RPMI8226 (cell line): ENCODE measurements at places on chromosomes 16 and 17.

GRCh38 chr17:16122697-16123434 is 92.5 kb downstream of the NCOR1 start:
- no peak for DNase-seq

- DNase-seq, result no peak
Measured at GRCh38 chr17:78314683-78315354, 45.1 kb downstream of the SOCS3 start.

- DNase-seq, result peak; percentile 14
Measured at GRCh38 chr17:45096141-45096540, 35.0 kb downstream of the NMT1 start.

DNA sequence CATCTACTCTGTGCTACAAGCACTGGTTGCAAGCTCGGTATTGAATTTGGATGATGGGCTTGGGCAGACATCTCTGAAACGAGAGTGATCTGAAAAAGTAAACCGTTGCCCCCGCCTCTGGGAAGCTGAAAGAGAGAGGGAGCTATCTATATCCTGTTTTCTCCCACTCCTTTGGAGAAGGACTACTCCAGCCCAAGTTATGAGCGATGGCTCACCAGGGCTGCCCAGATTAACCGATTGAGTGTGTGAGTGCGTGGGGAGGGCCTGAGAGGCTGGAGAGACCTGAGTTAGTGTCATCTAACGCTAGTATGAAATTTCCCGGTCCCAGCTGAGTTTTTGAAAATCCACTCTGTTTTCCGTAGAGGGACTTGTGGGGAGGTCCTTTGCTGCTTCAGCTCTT is 11.5 kb downstream of the MGAT5B start:
- DNase-seq, result no peak

- DNase-seq, result no peak
Measured at GRCh38 chr17:8056232-8056975, 17.5 kb downstream of the ALOX15B start.

- no peak for DNase-seq
Measured at GRCh38 chr16:85673529-85674417, 15.0 kb downstream of the GINS2 start.

- DNase-seq, result no peak
Measured at GRCh38 chr17:2856727-2857126, 60.5 kb downstream of the RAP1GAP2 start.

DNA sequence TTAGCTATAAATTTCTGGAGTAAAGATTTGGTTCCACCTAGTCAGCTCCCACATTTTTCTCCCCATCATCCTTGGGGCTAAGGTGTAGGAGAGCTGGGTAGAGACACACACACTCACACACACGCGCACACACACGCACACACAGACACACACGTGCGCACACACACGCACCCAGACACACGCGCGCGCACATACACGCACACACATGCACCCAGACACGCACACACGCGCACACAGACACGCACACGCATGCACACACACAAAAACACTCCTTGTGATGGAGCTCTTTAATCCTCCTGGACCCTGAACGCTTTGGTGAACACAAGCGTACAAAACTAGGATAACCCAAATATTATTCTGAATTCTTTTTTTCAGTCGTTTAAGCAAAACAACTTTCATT is 253.6 kb downstream of the C16orf95 start:
- DNase-seq, result no peak

DNA sequence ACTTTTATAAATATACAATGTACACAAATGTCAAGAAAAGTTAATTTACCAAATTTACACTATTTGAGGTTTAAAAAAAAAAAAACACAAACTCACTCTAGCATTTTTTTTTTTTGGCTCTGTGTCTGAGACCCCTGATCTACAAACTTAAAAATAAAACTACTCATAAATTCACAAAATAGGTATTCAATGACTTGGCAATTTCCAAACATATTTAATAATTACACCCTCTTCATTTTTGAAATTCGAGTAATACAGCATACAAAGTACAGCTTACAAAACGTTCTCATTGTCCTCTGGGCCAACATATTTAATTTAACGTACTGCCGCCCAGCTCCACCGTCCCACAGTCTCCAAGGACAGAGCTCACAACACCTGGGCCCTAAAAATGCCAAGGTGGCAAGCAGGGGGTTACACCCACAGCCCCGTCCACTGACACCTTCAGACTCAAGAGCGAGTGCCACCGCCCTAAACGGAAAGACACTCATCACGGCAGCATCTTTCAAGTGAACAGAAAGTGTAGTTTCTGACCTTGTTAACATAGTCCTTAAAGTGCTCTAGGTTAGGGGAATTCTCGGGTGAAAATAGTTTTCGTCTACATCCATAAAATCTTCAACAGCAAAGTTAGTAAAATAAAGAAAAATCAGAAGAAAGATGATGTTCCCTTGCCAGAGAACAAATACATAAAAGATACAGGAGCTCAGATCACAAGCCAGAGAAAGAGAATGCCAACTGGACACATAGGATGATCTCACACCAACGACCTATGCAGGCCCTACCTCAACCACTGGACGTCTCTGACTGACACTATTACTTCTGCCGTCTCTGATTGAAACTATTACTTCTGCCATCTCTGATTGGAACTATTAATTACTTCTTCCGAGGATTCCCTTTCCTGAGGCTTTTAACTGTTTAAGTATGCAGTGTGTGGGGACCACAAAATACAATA is 4.2 kb downstream of the ADCY9 start:
- DNase-seq, result no peak

GRCh38 chr16:85530370-85530739 is 82.8 kb upstream of the GSE1 start:
- DNase-seq, result no peak

GRCh38 chr17:73595479-73595878 is 48.8 kb downstream of the SDK2 start:
- peak; percentile 11 for DNase-seq

- DNase-seq, result no peak
Measured at GRCh38 chr17:51045621-51046020, 75.0 kb downstream of the SPAG9 start.

DNA sequence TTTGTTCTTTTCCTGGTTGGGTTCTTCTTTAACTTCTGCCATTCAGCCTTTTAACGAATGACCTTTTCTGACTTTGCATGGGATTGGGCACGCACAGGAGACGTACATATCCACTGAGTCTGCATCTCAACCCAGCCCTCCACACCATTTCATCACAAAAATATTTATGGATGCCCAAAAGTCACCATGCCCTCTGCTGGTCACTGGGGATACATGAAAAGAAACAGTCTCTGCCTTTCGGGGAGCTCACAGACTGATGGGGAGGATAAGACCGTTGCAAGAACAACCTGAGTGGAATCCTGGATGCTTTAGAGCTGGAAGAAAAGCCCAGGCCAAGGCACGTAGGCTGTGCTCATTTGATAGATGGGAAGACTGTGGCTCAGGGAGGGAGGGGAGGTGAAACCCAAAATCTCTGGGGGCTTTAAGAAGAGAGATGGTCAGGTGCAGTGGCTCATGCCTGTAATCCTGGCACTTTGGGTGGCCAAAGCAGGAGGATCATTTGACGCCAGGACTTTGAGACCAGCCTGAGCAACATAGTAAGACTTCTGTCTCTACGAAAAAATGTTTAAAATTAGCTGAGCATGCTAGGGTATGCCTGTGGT is 7.9 kb upstream of the MT2A start:
- peak; percentile 80 for DNase-seq

GRCh38 chr17:76528156-76528527 is 9.4 kb downstream of the CYGB start:
- no peak for DNase-seq

DNA sequence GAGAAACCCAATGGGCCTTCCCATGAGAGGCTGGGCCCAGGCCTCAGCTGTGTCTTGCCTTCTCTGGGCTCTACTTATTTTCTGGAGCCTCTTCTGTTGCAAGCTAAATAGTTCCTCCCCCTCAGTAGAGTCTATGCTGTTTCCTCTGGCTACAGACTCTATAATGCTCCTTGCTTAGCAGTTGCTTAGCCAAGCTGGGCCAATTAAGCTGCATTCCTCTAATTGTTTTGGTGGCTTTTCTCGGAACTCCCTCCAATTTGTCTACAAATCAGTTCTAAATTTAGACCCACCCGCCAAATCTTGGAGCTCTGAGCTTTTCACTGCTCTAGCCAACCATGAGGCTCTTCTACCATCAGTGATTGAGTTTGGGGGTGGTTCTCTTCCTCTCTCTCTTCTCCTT is 302.7 kb upstream of the ASIC2 start:
- DNase-seq, result no peak

GRCh38 chr17:2125013-2125535 is 70.2 kb downstream of the HIC1 start:
- DNase-seq, result no peak

GRCh38 chr17:37392024-37392590 is 14.5 kb downstream of the ACACA start:
- no peak for DNase-seq

GRCh38 chr16:87880117-87880696 is 10.9 kb upstream of the SLC7A5 start:
- no peak for DNase-seq

- DNase-seq, result no peak
Measured at GRCh38 chr16:22216191-22216831, 10.2 kb downstream of the EEF2K start.

GRCh38 chr17:42531455-42532354 is 4.3 kb upstream of the NAGLU start:
- peak; percentile 77 for DNase-seq

DNA sequence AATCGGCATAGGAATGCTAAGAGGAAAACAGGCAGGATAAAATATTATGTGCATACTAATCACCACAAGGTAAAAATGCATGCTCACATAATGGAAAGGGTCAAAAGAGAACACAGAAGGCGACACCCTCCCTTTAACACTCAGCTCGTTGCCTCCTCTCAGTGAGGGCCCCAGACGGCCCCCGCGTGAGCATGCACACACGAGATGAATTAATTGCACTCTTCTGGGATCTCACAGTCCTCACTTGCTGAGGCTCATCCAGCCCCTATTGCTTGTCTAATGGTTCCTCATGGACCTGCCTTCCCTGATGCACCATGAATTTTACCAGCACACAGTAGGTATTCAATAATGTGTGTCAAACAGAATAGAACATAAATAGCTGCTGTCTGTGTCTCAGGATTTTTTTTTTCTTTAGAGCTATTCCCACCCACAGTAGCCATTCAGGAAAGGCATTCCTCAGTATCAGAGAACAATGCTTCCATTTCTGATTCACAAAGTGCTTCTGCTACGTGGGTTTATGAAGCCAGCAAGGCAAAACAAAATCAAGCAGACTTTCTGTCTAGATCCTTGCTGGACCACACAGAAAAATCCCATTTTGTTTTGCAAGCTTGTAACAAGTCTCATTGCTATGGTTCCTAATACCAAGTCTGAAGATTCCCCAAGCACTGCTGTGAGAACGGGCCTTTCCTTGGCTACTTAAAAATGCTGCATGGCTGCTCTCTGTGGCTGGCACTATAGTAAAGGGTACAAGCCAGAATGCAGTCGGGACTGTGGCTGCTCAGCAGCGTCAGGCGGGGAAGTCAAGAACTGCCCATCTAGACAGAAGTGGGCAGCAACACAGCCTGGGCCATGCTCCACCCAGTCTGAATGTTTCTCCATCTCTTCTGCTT is 43.6 kb downstream of the TOM1L2 start:
- no peak for DNase-seq

DNA sequence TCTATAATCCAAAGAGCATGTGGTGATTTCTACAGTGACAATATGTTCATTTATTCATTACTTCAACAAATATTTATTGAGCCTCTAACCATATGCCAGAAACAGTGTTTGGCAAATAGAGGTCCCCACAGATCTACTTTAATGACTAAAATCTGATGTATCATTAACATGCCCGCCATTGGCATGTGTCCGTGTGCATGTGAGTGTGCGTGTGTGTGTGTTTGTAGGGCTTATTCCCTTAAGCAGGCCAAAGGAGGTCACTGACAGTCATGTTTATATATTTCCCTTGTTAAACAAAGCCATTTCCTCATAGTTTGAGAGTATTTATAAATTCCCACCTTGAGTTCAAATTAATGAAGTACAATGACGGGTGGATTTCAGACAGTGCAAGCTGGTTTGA is 174.4 kb upstream of the IRX6 start:
- DNase-seq, result no peak

- no peak for DNase-seq
Measured at GRCh38 chr16:6771956-6772355, 560.7 kb upstream of the RBFOX1 start.
